ENCODE measurements at places on chromosomes 7 and 10. TPM values are rescaled to one million over a fixed set of nuclear protein-coding genes. Genes with fewer than 3 reads are reported as not detected.

GRCh38 chr10:62399211-62399610, 25.0 kb downstream of the ZNF365 start:
- H3K36me3 ChIP-seq, result no peaks in the 10 kb centered on the region
- peaks cover 10% of the 10 kb centered on the region for H3K4me1 ChIP-seq
- H3K27me3 ChIP-seq, result no peaks in the 10 kb centered on the region
- peak overlapping the region; percentile 50 for H3K27ac ChIP-seq
- H3K4me3 ChIP-seq, result no peak overlapping the region

ELMO1 gene
- 17.8 TPM for total RNA-seq

DNA sequence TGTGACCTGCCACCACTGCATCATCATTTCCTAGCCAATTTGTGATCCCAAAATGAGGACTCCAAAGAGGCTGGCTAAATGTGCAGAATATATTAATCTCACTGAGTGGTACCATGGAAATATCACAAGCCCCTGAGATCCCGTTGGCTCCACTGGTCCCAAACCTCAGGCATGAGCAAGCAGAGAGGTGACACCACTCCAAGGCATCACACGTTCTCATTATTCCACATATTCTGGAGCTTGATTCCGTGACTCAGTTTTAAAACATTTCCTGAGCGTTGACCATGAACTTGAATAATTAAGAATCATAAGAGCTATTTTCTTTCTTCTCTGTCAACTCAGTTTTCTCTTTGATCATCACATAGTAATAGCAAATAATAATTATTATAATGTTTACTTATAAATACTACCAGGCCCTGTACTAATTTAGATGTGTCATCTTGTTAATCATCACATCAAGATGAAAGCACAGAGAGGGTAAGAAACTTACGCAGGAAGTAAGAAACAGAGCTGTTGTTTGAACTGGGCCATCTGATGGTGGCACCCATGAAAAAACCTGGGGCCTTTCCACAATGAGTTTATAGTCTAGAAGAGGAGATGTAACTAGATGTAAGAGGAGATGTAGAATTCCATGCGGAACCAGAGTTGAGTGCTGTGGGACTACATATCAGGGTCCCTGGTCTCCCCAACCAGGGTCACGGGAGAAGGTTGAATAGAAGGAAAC, 3.5 kb downstream of the APBB1IP start:
- H3K27me3 ChIP-seq, result no peaks in the 10 kb centered on the region
- DNase-seq, result peak; percentile 77
- H3K36me3 ChIP-seq, result no peaks in the 10 kb centered on the region
- peak overlapping the region; percentile 52 for H3K27ac ChIP-seq

LLCFC1 gene
- total RNA-seq, result not detected

DNA sequence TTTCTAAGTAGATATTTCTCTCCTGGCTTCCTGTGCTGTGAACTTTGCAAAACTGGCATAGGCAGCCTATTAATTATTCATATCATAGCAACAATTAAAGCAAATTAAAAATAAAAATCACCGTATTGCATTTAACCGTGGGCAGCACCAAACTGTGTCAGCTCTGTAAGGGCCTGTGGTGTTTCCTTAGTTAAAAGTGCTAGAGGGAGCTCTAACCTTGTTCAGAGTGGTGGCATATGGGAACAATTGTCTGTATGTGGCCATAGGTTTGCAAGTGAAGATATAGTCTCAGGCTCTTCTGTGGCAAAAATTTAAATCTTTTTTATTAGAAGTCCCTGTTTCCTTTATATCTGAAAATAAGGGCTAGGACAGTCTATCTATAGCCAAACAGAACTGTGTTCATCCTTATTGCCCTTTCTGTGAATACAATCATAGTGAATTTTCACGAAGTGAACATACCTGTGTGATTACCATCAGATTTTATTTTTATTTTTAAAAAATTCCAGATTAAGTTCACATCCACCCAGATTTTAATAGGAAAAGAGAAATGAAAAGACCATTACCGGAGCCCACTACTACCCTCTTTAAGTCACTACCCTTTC, 92.6 kb downstream of the POLL start:
- DNase-seq, result no peak
- H3K27ac ChIP-seq, result no peak overlapping the region
- H3K36me3 ChIP-seq, result no peaks in the 10 kb centered on the region
- H3K4me1 ChIP-seq, result no peaks in the 10 kb centered on the region
- H3K4me3 ChIP-seq, result no peak overlapping the region

DNA sequence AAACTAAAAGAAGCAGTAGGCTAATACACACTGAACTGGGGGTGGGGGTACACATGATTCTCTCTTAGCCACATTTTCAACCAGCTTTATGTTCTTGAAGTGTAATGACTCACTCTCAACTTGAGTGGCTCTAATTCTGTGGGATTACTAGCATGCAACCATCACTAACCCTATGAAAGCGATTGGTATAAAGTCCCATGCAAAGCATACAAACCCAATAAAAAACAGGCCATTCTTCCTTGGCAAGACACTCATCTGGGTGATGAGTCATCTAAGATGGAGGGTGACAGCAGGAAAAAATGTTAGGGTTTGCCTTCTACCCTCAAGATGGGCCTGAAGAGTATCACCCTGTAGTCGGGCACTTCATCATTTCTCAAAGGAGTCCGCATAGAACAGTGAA, 14.9 kb upstream of the PON3 start:
- no peak overlapping the region for H3K27ac ChIP-seq
- H3K4me1 ChIP-seq, result no peaks in the 10 kb centered on the region
- H3K27me3 ChIP-seq, result no peaks in the 10 kb centered on the region
- no peak overlapping the region for H3K4me3 ChIP-seq
- DNase-seq, result peak; percentile 35
- H3K36me3 ChIP-seq, result peaks cover 39% of the 10 kb centered on the region

DNA sequence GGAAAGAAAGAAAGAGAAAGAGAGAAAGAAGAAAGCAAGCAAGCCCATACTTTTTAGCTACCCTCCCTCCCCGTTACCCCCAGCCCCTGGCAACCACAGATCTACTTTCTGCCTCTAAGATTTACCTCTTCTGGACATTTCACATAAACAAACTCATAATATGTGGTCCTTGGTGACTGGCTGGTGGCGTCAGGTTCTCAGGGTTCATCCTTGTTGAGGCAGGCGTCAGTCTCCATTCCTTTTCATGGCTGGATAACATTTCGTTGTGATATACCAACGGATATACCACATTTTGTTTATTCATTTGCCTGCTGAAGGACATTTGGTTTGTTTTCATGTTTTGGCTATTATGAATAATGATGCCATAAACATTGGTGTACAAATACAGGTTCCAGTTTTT, 30.5 kb downstream of the CDH23 start:
- no peak for DNase-seq
- no peak overlapping the region for H3K27ac ChIP-seq
- H3K27me3 ChIP-seq, result peaks cover 9% of the 10 kb centered on the region

IGFBP1 gene
- not detected for total RNA-seq

MRLN gene
- total RNA-seq, result not detected

DNA sequence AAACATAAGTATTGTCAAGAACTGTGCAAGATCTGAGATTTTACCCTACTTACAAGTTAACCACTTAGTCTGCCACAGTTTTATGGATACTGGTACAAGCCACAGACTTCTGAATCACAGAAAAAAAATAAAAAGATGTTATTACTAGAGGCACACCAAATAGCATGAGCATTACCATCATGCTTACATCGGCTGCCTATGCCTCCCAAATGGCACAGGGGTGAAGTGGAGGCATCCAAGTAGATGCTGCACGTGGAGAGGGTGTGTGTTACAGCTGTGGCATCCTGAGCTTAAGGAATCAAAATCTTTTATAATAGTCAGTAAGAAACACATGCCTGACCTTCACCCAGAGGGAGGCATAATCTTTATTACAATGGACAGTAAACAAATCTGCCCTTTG, 207.8 kb downstream of the TFEC start:
- no peaks in the 10 kb centered on the region for H3K27me3 ChIP-seq
- no peak for DNase-seq
- H3K36me3 ChIP-seq, result no peaks in the 10 kb centered on the region

CDK1 gene
- 6.6 TPM for total RNA-seq

- H3K36me3 ChIP-seq, result no peaks in the 10 kb centered on the region
- H3K4me1 ChIP-seq, result no peaks in the 10 kb centered on the region
- no peak overlapping the region for H3K27ac ChIP-seq
- H3K27me3 ChIP-seq, result peaks cover 4% of the 10 kb centered on the region
These were observed 61.7 kb downstream of the PWWP2B start for GRCh38 chr10:132458586-132459300.

DNA sequence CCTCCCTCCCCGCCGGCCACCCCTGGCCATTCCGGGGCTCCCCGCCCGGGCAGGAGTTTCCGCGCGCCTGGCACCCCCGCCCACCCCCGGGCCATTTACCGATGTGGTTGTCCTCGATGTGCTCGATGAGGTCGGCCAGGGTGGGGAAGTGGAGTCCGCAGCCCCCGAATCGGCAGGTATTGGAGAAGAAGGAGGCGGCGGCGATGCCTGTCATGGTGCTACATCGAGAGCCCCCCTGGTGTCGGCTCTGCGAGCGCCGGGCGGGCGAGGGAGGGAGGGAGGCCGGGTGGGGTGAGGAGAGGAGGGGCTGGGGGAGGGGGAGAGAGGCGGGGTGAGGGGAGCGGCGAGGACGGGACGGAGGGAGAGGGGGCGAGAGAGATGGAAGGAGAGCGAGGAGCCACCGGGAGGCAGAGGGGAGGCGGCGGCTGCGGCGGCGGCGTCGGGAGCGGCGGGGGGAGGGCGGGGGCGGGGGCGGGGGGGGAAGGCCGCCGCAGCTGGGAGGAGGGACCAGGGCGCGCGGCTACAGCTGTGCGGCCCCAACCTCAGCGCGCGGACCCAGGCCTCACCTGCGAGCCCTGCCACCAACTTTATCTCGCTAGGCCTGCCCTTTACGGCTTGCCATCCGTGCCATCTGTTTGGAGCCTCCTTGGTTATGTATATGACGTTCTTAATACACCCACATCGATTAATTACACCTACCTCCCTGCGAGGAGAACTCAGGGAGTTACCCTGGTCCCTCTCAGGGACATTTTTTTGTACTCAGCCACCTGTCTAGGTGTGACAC, at the start of gene JAZF1:
TSS of gene JAZF1 (minus strand) at position 432 of the 784 bp plus-strand sequence.
- H3K27me3 ChIP-seq, result no peaks in the 10 kb centered on the region
- no peak for DNase-seq
- peaks cover 12% of the 10 kb centered on the region for H3K4me1 ChIP-seq
- no peaks in the 10 kb centered on the region for H3K36me3 ChIP-seq
- peak within 1 kb of the TSS; percentile 60 for H3K4me3 ChIP-seq

- peaks cover 1% of the 10 kb centered on the region for H3K36me3 ChIP-seq
- no peaks in the 10 kb centered on the region for H3K27me3 ChIP-seq
- H3K4me1 ChIP-seq, result no peaks in the 10 kb centered on the region
- H3K27ac ChIP-seq, result no peak overlapping the region
These were observed 50.1 kb downstream of the IPMK start for GRCh38 chr10:58217612-58218011.

- H3K4me1 ChIP-seq, result no peaks in the 10 kb centered on the region
- DNase-seq, result no peak
- H3K36me3 ChIP-seq, result no peaks in the 10 kb centered on the region
- H3K27ac ChIP-seq, result no peak overlapping the region
- H3K4me3 ChIP-seq, result no peak overlapping the region
These were observed 38.3 kb upstream of the TUBB8 start for GRCh38 chr10:87177-88080.

DNA sequence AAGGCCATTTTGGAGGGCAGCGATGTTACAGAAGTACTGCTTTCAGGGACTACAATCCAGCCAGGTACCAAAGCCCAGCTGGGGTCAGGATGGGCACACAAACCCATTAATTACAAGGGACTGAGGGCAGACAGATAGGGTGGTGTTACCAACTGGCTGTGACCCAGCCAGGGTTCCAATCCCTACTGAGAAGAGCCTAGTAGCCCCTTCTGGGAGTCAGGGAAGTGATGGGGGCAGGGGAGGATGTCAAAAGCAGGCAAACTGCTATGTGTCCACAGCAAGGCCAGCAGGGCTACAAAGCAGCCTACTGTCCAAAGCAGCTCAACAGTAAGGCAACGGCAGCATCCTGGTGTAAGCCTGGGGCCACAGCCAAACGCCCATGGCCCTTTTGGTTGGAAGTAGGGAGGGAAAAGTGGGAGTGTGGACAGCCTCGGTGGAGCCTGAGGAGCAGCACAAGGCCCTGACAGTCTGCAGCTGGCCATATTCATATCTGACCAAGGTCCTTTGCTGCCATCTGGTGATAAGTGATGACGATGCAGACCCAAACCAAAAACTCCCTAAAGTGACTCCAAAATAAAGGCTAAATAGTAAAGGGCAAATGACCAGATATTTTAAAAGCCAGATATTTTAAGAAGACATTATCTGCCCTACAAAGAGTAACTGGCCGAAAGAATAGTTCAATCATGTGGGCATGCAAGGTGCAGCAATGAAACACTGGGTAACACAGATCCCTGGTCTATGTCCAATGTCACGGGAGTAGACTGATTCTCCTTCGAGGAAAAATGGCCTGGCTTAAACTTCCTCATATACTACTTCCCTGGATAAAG, 56.9 kb downstream of the XPNPEP1 start:
- H3K4me3 ChIP-seq, result no peak overlapping the region
- no peak overlapping the region for H3K27ac ChIP-seq
- H3K4me1 ChIP-seq, result no peaks in the 10 kb centered on the region
- DNase-seq, result no peak
- H3K36me3 ChIP-seq, result peaks cover 46% of the 10 kb centered on the region

DNA sequence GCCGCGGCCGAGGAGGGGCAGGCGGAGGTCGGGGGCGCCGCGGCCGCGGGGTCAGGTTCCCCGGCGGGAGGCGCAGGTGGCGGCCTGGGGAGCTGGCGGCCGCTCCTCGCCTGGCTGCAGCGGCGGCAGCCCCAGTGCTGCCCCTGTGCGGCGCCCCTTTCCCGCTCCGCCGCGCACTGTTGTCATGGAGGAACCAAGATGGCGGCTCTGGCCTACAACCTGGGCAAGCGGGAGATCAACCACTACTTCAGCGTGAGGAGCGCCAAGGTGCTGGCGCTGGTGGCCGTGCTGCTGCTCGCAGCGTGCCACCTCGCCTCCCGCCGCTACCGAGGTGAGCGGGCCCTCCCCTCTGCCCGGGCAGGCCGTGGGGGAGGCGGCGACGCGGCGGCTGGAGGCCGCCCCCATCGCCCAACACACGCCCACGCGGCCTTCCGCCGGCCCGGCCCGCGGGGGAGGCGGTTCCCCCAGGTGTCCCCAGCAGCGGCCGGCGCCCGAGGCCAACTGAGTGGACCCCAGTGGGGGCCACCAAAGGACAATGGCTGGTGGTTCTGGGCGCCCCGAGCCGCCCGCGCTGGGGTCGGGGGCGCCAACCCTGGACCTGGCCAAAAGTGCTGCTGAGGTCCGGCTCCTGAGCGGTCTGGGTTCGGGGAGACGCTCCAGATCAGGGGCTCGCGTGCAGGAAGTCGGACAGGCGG, 425 bp downstream of the CASD1 start:
- peaks cover 14% of the 10 kb centered on the region for H3K4me1 ChIP-seq
- H3K4me3 ChIP-seq, result peak overlapping the region; percentile 79
- peak overlapping the region; percentile 84 for H3K27ac ChIP-seq

FOXI2 gene
- total RNA-seq, result not detected

GRCh38 chr10:102065561-102066398, 631 bp downstream of the HPS6 start:
- H3K36me3 ChIP-seq, result peaks cover 4% of the 10 kb centered on the region
- peak overlapping the region; percentile 71 for H3K4me3 ChIP-seq
- no peak for DNase-seq
- no peaks in the 10 kb centered on the region for H3K27me3 ChIP-seq
- peak overlapping the region; percentile 62 for H3K27ac ChIP-seq

Data from astrocyte (in vitro differentiated cells and primary cell).